ELF-1 (cell line): ENCODE measurements at places on chromosomes 12 and 14.

DNA sequence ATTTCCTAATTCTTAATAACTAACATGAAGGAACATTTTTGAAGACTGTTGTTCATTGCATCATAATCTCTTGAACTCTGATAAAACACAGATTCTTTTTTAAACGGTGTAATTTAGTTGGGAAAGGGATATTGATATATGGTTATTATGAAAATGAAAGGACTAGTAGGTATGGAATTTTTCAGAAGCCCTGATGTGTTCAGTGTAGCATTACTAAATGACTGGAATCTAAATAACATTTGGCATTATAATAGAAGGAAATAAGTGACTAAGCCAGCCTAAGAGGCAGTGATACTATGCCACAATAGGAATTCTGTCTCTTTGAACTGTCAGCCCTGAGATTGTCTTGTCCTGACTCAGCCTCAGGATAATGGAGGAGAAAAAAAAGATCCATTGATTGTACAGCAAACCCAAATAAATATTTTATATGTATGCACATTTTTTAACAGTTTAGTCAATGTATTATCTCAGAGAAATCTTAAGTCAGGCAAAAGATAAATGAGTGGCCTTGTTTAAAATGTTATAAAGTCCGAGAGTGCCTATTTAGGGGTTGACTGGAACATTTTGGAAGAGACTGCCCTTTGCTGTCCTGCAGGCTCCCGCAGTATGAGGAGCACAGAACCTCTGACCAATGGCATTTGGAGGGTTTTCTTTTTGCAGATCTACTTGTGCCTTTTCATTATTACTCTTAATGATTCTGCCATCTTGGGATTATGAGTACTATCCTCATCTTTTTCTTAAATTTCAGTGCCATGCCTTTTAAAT is 271.2 kb downstream of the EGLN3 start:
- no peak for DNase-seq

DNA sequence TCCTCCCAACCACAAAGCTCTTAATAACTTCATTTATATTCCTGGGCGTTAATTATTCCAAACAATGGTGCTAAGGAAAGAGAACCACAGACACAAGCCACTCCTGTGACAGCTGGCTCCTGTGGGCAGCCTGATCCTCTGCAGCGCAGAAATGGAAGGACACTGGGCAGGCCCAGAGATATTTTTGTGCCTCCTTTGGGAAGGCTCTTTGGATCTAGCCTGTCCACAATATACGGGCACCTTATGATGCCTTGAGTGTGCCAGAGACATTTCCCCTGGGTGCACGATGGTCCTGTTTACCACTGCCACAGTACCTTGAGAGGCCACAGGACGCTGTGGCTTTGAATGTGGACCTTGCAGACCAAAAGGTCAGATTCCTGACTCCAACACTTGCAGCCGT is 2.1 kb downstream of the ASB2 start:
- no peak for DNase-seq

GRCh38 chr12:81617915-81618314 is 141.2 kb downstream of the PPFIA2 start:
- DNase-seq: no peak

GRCh38 chr14:46894476-46894875 is 242.9 kb upstream of the RPL10L start:
- DNase-seq: no peak

DNA sequence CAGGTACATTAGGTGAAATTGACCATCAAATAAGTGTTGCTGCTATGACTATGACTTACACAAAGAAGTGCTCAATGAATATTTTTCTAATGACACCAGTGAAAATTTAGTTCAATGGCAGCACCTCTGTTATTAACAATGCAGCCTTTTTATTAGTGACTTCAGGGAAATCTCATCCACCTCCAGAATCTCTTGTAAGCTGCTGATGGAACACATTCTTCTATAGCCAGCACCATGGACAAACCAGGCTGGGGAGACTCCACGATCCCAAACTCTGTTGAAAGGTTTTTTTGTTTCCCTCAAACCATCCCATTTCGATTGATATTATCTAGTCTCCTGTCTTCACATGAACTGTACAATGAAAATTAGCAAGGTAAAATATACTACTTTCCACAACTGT is 265.9 kb downstream of the ITPR2 start:
- no peak for DNase-seq

DNA sequence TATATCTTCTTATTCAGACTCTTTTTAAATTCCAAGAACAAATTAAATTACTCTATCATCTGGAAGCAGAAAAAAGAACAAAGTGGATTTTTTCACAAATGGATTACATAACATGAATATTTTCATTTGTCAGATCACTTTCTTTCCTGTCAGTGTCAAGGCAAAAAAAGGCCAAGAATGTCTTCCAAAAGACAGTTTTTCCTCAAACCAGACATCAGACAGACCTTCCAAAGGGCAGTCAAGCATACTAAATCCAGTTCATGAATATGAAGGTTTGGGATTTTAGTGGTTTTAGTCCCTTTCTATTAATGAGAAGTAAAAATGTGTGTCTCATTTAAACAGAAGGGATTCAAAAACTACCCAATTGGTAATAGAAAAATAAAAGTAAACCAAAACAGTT is 336.0 kb downstream of the CEP128 start:
- DNase-seq: no peak

DNA sequence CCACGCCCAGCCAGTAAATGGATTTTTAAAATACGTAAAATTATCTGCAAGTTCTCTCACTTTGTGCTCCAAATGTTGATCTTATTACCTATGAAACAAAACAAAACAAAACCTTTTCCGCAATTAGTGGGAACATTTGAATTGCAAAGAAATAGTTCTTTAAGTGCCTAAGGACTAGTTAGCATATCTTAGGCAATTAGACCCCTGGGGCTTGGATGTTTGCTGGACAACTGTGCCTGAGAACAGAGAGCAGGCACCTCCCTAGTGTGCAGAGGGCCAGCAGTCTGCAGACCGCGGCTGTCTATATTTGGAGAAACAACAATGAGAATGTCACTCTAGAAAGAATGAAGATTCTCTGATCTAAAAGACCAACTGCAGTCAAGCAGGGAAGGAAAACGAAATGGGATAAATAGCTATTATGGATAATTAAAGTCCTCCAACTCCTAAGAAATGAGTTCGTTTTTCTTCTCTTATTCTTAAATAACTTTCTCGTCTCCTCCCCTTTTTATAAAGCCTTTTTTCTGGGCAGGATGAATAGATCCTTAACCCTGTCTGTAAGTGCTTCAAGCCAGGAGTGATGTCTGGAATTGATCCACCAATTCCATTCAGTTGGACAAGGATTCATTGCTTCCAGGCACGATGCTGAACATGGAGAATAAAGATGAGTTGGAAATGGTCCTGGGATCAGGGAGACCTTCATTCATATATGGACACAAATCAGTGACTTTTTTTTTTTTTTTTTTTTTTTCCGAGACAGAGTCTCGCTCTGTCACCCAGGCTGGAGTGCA is 16.2 kb downstream of the SLC17A8 start:
- DNase-seq: peak; percentile 71

- DNase-seq: no peak
Observed at GRCh38 chr14:103463149-103463548, 59.5 kb downstream of the CKB start.

GRCh38 chr14:64465831-64466554 is 694 bp downstream of the AKAP5 start:
- DNase-seq: peak; percentile 74

DNA sequence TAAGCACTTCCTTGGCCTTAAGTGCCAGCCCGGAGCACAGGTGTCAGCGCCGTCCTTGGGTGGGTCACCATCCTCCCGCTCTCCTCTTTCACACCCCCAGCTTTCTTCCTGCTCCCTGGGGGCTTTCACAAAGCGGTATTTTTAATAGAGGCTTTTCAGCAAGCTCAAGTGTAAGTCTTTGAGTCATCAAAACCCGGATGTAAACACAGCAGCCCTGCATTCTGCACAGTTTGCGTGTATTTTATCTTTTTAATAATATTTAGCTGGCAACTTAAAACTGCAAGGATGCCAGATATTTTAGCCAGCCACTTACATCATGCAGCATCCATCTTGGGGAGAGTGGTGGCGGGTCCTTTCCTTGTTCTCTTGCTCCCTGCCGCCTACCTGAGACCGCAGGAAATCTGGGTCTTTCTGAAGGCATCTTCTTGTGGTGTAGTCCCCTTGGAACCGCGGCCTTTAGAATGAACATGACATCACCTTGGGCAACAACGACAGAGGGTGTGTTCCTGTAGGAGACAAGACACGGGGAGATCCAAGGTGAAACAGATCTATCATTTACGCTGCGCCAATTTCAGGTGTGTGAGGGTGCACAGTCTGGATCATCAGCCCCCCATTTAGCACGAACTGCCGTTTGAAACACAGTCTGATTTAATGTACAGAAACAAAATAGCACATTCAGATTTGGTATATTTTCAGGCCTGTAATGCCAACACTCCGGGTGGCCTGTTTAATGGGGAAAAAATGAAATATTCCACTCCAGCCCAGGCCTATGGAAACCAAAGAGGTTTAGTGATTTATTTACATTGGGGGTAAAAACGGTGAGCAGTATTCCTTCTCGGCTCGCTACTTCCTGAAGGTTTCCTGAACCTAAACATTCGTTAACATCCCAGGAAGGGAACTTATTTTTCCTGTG is 12.5 kb upstream of the IRF2BPL start:
- DNase-seq: no peak

DNA sequence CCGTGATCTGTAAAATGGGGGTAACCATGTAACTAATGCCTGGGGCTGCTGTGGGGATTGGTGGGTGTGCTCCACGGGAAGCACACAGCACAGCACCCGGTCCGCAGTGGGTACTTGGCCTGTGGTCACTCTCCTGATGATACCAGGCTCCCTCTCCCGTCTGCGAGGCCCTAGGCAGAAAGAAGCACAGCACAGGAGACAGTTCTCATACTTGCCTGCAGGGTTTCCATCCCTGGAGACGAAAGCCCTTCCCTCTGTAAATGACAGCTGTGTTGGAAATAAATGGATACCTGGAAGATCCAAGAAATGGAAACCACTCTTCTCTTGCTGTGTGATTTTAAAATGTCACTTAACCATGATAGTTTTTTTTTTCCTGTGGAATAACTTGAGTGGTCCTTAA is 7.9 kb upstream of the PRMT8 start:
- no peak for DNase-seq

DNA sequence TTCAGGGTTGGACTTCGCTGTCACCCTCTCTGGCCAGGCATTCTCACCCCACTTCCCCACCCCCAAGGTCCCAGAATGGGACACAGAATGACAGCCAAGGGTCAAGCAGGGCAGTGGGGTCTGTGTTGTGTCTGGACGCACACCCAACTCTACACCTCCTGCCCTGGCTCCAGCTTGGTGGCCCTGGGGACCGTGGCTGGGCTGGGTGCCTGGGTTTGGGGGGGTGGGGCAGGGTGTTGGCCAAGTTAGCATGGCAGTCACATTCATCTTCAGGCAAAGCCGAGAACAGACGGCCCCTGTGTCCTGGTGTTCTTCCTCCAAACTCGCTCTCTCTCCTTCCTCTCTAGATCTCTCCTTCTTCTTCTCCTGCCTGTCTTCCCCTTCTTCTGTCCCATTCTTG is 5.6 kb downstream of the LRP1 start:
- DNase-seq: no peak

DNA sequence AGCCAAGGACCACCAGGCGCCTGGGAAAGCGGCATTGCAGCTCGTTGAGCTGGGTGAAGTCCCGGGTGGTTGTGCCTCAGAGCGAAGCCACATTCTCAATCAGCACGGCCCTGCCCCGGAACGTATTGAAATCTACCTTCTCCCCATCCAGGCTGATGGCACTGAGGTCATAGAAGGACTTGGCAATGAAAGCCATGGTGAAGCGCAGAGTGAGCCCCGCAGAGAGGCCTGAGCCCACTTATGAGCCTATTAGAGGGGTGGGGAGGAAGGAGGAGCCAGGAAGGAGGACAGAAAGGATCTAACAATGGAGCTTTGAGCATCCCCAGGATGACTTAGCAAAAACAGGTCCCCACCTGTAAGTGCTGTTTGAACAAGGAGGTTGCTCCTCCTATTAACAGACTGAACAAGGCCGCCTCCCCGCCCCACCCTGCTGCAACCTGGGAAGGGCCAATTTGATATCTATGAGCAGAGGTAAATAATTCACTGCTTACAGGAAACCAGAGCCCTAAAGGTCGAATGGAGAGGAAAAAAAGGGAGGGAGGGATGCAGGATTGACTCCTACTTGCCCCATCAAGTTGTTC is at the start of gene GPX2:
Gene GPX2, minus strand, starts transcription at position 215 of the 581 bp plus-strand sequence. Its CDS starts 19 bp downstream, at position 196.
- DNase-seq: no peak

- no peak for DNase-seq
Observed at GRCh38 chr12:102483466-102483865, 3.1 kb upstream of the IGF1 start.

- peak; percentile 39 for DNase-seq
Observed at GRCh38 chr14:96001866-96002497, 37.2 kb upstream of the C14orf132 start.

- DNase-seq: no peak
Observed at GRCh38 chr14:96280104-96280503, 24.1 kb downstream of the BDKRB1 start.

- no peak for DNase-seq
Observed at GRCh38 chr14:49972131-49972671, 79.3 kb downstream of the ARF6 start.

GRCh38 chr12:14654416-14654815 is 42.0 kb downstream of the GUCY2C start:
- no peak for DNase-seq
